ENCODE measurements at places on chromosomes 7 and 10.
A peak's percentile ranks its signal among the peaks of the same experiment; 100 is the strongest.

- peak; percentile 39 for DNase-seq
Measured at GRCh38 chr7:38858259-38858884, 50.6 kb downstream of the VPS41 start.

- DNase-seq: no peak
Measured at GRCh38 chr10:60446851-60447250, 57.2 kb upstream of the ANK3 start.

GRCh38 chr10:49457686-49458085 lies 61.8 kb upstream of the DRGX start:
- no peak for DNase-seq

DNA sequence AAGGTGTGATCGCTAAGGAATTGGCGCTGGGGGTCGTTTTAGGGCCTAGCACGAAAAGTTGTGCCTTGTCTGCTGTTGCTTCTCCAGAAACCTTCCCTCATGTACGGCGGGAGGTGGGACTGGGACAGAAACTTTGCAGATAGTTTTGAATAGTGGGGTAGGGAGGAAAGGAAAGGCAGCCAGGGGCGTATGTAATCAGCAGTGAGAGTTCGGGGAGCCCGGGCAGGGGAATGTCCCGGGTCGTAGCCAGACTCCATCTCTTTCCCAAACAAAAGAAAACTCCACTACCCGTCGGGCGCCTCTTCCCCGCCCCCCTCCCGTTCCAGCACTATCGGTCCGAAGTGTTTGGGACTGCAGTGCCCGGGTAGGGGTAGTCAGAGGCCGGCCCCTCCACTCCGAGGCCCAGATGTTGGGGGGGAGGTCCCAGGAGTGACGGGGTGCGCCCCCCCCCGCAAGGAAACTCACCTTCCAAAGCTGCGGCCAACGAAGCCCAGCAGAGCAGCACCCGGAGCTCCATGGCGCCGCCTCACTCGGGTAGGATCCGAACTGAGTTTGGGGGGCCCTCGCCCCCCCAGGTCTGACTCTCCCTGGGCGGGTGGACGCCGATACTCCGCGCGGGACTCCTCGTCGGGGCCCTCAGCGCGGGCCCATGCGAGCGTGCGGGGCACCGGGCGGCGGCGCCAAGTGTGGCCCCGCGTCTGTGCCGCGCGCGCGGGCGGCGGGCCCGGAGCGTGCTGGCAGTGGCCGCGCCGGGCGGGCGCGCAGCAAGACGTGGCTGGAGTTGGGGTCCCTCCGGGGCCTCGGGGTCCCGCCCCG lies 601 bp downstream of the EPHB4 start:
- DNase-seq: peak; percentile 25

DNA sequence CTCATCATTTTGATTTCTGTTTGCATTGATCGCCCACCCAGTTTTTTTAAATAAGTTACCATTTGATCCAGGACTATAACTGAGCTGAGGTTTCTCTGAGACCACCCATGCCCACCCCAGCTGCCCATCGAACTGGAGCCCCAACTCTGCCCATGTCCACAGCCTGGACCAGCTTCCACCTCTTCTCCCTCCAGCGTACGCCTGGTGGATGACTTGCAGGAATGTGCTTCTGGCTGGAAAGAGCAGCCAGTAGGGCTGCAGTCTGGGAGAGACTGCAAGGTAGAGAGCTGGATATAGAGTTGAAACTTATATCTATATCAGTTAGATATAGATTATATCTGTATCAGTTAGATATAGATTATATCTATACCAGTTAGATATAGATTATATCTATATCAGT lies 25.8 kb upstream of the LRRC18 start:
- DNase-seq: no peak

GRCh38 chr10:1270906-1271305 lies 214.7 kb downstream of the WDR37 start:
- no peak for DNase-seq

GRCh38 chr7:155755026-155755425 lies 57.2 kb downstream of the SHH start:
- no peak for DNase-seq

DNA sequence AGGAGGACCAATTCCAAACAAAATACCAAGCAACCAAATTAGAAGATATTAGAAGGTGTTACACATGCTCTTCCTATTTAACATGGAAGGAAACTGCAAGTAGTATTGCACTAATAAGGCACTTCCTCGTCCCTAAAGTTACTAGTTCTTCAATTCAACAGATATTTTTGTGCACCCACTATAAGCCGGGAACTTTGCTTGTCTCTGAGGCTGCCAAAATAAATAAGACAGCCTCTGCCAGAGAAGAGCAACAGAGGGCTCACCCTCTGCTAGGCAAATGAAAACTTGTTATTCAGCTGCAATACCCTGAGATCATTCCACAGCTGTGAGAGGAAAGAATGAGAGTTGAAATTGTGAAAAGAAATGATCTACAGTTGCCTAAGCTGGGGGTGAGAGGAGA lies 37.4 kb upstream of the GSAP start:
- no peak for DNase-seq

GRCh38 chr7:90453259-90453891 lies 16.1 kb upstream of the PTTG1IP2 start:
- DNase-seq: no peak
